Stomach (tissue), 19 donors: ENCODE measurements at places on chromosomes 6 and 20. TPM values are rescaled to one million over a fixed set of nuclear protein-coding genes. Genes with fewer than 3 reads are reported as not detected.
A peak's percentile ranks its signal among the peaks of the same experiment; 100 is the strongest.

DNA sequence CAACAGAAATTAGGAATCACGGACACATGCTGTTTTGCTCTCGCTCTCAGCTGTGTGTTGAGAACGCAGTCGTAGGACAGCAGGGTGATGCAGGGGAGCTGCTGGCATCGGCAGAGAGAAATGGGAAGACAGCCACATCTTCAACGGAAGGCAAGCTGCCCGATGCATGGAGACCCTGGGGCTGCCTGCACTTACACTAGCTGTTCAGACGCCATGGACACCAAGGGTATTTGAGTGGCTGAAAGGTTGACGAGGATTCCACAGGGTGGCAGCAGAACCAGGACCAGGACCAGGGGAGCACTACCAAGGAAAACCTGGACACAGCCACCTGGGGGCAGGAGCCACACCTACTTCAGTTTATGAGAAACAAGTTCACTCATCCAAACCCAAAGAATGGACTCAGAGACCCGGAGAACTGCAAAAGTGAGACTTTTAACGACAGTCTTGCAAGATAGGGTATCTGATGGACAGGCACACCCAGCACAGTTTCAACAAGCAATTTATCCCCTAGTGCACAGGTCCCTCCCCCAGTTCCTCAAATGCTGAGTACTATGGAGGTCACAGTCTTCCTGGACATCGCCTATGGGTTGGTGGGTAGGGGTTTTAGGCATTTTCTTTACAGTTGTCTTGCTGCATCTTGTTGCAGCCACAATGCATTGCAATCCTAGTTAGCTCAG lies 56.3 kb upstream of the ENTPD6 start:
- no peak for DNase-seq

- no peak for DNase-seq
Measured at GRCh38 chr6:97732045-97732444, 449.0 kb upstream of the MMS22L start.

GRCh38 chr6:119501798-119502483 lies 152.4 kb upstream of the MAN1A1 start:
- no peak for DNase-seq

GRCh38 chr6:2229039-2229438 lies 16.4 kb downstream of the GMDS start:
- DNase-seq = no peak

DNA sequence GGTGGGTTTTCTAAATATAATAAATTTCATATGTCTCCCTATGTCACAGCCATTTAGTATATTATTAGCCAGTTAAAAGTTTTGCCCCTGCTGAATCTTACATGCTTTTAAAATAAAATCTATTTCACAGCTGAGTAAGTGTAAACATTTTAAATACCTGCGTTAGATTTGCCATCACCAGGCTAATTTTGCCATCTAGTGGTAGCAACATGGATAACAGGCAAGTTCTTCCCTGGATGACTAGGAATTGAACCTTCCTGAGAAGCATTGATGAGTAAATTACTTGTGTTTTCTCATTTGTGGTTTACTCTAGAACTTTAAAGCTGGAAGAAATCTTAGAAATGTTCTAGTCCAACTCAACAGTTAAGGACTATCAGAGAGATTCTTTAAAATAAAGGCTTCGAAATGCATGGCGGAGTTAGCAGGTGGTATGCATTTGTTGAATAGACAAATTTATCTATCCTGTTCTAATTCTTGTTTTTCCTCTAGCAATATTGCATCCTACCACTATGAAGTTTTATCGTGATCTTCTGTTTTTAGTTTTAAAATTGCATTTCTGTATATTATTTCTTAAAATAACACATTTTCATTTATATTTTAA lies 2.6 kb downstream of the PRSS35 start:
- no peak for DNase-seq

GRCh38 chr6:55011034-55011433 lies 163.3 kb upstream of the HCRTR2 start:
- DNase-seq = no peak

SIRPA gene
- total RNA-seq = 8.8 TPM

- DNase-seq = no peak
Measured at GRCh38 chr6:149319422-149319821, 1.9 kb downstream of the TAB2 start.

DNA sequence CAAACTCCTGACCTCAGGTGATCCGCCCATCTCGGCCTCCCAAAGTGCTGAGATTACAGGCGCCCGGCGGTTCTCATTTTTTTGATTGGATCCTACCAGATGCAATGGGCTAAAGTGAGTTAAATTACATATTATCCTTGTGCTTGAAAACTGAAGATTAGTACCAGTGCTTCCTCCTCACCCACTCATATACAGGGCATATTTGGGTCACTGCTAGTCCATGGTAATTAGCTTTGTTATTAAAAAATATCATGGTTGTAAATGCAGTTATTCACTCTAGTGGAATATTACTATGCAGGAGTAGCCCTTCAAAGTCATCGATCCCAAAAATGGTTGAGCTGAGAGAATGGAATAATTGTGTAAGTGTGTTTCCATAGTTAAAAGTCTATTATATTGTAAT lies 26.5 kb downstream of the ZNF292 start:
- DNase-seq = no peak

PBOV1 gene
- total RNA-seq = not detected

GRCh38 chr20:57940868-57941522 lies 231.2 kb upstream of the PMEPA1 start:
- peak; percentile 27 for DNase-seq

DNA sequence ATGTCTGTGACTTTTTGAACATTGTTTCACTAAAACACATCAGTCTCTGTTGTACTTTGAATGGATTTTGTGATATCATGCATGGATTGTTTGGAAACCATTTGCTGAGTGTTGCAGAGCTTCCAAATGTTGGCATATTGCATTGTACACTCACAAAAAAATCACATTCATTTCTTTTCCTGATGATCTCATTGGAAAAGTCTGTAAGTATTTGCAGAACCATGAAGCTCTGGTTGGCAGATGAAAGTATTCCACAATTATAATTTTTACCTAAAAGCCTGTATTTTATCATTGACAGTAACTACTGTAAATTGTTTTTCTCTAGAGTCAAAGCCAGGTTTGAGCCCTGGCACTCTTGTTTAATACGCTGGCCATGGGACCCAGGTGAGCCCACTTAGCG lies 42.1 kb downstream of the VAPB start:
- no peak for DNase-seq
